Stimulated activated CD4-positive, alpha-beta T cell treated with anti-CD3 and anti-CD28 coated beads, TNF-alpha, amount 100 ng/mL, for 48 hours (primary cell): ENCODE measurements at places on chromosomes 5 and 9.

- DNase-seq = no peak
These were observed 227.3 kb upstream of the DAPK1 start for GRCh38 chr9:87270221-87270847.

DNA sequence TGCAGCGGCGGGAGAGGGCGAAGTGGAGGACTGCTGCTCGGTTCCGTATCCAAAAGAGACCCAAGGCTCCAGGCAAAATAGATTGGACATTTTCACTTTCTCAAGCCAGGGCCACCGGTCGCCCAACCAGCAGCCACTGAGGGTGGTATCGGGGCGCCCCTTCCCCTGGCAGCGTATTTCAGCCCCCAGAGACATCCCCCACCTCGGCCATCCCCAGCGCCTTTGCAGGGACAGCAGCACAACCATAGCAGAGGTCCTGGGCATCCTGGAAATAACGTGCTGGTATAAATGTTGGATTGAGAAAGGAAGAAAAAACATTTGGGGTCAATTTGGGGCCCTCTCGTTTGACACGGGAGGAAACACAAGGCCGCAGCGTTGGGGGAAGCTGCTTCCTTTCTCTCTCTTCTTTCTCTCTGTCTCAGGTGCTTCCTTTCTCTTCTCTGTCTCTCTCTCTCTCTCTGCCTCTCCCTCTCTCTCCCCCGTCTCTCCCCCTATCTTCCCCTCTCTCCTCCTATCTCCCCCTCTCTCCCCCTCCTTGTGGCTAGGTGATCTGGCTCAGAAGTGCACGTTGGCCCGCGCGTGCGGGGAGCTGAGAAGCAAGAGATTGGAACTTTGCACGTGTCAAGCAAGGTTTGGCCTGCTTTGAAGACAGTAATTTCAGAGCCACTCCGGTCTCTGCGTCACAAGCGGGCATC is 624 bp upstream of the RETREG1 start:
- no peak for DNase-seq

DNA sequence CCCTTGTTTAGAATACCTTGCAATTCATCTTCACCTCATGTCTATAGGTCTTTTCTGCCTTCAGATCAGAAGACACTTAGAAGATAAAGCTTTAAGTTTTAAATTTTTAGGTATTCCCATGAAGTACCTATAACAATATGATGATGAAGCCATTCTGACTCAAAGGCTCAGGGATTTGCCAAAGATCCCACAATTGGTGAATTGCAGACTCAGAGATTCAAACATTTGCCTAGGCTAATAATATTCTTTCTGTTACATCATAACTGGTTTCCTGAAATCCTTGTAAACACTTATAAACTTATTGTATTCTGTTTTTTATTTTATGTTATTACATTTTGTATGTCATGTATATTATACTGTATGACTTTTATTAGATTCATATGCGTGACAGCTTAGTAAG is 62.8 kb upstream of the ZFAND5 start:
- DNase-seq = no peak

GRCh38 chr9:127130661-127131538 is 8.5 kb upstream of the ANGPTL2 start:
- no peak for DNase-seq

GRCh38 chr5:74044936-74045335 is 418.9 kb downstream of the ARHGEF28 start:
- no peak for DNase-seq

- no peak for DNase-seq
These were observed 31.2 kb upstream of the LECT2 start for GRCh38 chr5:135985951-135986350.

GRCh38 chr9:14423815-14424261 is 109.9 kb upstream of the NFIB start:
- DNase-seq = no peak

GRCh38 chr9:11915699-11916098 is 777.5 kb upstream of the TYRP1 start:
- no peak for DNase-seq
